ENCODE measurements at places on chromosomes 4 and X. TPM values are rescaled to one million over a fixed set of nuclear protein-coding genes. Genes with fewer than 3 reads are reported as not detected.

The ZFX gene
- total RNA-seq, result 41.9 TPM

The ARMCX2 gene
- 6.4 TPM for total RNA-seq

The CXXC4 gene
- not detected for total RNA-seq

GRCh38 chr4:121306931-121307330, 73.9 kb downstream of the QRFPR start:
- DNase-seq, result no peak

DNA sequence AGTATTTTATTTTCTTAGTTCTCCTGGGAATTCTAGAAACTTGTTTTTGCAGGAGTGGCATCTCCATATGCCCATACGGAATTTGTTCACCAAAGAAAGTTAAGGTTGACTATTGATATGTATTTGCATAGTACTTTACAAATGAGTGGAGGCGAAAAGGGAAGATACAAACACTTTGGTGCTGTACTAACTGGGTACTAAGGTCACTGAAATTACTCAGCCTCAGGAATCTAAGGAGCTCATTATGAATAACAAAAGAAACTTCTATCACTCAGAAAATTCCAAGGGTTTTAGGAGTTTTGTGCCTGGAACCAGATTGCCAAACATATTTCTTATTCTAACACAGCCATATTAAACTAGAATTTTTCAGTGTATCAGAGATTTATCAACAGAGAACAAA, 27.4 kb upstream of the TMPRSS11B start:
- no peak for DNase-seq

DNA sequence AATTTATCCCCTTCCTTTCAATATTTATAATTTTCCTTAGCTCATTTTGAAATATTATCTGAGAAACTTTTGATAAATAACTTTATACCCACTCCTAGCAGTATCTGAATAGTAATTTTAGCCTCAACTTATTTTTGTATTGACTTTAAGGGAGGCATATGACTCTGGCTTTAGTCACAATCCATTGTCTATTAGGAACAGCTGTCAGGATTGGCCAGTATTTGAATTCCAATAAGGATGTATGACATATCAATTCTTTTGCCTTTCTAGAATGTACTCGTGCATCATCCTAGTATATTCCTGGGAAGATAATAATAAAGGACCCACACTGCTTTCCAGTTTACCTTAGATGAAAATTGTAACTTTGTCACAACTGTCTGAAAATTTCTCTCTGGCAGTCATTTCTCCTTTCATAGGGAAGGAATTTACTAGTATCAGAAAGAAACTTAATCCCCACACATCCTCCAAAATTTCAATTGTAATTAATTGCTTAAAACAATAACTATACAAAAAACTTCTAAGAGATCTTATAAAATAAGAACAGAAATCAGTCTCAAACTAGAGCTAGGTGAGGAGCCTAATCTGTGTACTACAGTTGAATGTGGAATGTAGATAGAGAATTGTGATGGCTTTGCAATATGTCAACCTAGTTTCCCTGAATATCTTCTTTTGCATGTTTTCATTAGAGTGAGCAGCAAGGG, 121.0 kb upstream of the EPHA5 start:
- no peak for DNase-seq

GRCh38 chrX:23871905-23872546, 35.7 kb downstream of the APOO start:
- DNase-seq, result no peak

DNA sequence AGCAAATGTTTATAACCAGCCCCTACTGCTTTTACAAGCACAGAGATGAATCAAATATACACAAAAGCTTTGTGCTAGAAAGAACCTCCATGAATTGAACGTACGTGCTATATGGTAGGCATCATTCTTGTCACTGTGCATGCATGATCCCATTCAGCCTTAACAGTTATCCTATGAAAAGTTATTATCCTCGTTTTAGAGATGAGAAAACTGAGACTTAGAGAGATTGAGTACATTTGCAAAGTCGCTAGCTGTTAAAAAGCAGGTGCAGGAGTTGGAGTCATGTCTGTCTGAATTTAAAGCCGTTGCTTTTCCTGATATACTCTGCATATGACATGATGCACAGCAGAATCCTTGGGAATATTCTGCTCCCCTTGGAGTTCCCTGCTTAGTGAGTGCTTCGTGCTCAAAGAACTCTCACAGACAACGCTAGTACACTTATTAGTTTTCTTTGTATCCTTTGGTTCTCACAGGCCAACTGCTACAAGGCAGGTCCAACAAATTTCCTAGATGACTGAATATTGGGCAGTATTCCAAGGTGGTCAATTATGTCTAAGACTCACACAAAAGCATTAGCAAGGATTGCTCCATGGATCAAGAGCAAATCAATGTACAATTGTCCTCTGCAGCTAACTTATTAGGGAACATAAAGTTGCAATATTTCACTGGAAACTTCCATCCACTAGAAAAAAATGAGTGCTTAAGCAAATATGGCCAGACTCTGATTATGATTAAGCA, 42.8 kb upstream of the TRIM2 start:
- no peak for DNase-seq

DNA sequence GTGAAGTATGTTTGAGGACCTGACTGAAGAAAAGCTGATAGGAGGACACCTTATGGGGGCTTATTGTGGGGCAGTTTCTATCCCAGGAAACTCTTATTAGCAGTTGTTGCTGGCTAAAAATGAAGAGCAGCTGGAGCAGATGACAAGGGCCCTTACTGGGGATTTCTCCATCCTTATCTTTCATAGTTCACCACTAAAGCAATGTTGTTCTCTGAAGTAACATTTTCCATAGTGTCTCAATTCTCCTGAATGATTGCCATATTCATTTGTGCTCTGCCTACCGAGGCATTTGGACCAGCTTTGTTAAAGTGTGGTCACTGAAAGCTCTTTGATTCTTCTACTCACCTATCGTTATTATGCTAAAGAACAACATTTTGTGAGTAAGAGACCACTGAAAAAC, 7.7 kb downstream of the ENOX2 start:
- no peak for DNase-seq
